Stimulated activated CD4-positive, alpha-beta T cell treated with anti-CD3 and anti-CD28 coated beads, Interleukin-4, amount 100 ng/mL, for 24 hours (primary cell): ENCODE measurements at places on chromosomes 4 and X.

GRCh38 chr4:40280586-40280985 is 54.5 kb upstream of the CHRNA9 start:
- DNase-seq = peak; percentile 56

GRCh38 chrX:327660-328126 is 9.1 kb upstream of the GTPBP6 start:
- no peak for DNase-seq

DNA sequence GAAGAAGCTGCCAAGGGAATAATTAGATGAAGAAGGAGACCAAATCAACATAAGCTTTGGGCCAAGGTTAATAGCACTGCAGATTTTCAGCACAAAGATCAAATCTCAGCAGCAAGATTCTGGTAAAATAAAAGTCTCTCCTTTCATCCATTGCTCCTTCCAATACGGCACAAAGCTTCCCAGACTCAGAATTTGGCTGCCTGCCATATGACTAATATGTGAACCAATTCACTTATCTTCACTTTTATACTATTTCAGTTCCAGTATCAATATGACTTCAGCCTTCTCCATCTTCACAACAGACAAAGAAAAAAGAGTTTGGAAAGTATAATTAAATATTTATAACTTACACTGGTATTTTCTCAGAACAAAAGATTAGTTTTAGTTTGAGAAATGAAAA is 978.3 kb upstream of the GRID2 start:
- DNase-seq = no peak

DNA sequence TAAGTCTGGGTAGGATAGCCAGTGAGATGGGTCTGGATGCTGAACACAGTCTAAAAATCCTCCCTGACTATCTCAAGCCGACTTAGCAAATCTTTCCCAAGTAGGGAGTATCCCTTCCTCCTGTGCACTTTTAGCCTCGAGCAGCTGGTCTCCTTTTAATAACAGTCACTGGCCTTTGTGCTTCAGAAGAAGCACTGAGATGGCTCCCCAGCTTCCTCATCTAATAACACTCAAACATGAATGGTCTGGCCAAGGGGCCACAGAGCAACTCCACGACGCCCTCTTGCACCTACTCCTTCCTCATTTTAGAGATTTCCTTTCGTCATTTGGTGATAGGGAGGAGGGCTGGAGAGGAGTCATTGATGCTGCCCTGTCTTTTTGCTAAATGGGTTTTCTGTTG is 78.8 kb upstream of the TMEM150C start:
- DNase-seq = no peak

DNA sequence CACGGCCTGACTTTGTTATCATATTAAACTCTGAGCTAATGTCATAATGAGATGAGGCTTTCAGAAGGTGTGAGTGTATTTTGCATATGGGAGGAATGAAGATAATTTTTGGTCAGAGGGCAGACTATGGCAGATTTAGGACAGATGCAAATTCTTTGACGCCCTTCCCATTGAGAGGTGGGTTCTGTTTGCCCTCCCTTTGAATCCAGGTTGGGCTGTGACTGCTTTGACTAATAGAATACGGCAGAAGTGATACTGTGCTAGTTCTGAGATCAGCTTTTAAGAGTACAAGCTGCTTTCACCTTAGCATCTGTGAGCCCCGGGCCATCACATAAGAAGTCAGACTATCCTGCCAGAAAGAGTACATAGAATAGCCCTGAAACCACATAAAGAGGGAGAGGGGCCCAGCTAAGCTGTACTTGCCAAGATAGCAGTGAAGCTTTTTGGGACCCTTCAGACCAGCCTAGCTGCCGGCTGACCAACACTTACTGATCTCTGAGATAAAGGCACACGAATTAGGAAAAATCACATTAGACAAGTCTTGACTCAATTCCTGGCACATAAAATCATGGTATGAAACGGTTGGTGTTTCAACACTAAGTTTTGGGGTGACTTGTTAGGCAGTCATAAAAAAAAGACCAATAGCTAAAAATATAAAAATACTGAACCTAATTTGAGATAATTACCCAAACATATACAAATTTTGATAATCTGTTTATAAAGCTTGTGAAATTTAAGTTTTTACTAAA is 166.7 kb upstream of the SH3RF1 start:
- DNase-seq = no peak

DNA sequence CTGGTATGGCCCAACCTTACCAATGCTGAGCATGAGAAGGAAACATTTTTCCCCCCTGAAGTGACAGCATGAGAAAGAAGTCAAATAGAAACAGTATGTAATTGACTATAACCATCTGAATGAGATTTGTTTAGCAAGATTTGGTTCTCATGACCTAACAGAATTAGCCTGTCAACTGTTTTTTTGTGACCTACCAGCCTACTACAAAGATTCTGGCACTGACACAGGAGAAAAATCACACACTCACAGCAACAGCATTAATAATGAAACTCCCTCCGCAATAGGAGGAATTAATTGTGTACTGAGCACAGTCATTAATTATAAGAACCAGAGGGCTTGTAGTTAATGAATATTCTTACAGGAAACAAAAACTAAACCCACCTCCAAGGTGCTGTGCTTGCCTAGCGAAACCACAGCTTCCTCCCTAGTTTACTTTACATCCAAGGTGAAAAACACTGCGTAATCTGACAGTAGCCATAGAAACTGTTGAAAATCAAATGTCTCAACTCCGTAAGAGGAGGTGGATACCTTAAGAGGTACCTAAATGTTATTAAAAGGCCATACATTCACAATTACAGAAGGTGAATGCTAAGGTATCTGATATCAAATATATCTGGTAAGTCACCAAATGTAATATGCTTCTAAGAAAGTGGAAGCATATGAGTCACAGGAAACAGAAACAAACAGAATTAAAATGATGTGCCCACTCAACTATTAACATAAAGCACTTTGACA is 34.9 kb downstream of the MMRN1 start:
- DNase-seq = peak; percentile 4

DNA sequence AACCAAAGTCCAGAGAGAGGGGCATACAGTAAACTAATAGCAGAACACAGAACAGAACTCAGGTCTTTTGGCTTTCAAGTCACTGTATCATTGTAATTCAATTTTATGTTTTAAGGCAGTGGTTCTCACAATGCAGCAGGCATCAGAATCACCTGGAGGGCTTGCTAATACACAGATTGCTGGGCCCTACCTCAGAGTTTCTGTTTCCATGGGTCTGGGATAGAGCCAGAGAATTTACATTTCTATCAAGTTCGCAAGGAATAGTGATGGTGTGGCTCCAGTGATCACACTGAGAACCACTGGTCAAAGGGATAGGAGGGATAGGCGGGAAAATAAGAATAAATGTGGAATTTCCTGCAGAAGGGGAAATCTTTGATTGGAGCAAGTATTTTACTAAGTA is 36.7 kb downstream of the LANCL3 start:
- no peak for DNase-seq

DNA sequence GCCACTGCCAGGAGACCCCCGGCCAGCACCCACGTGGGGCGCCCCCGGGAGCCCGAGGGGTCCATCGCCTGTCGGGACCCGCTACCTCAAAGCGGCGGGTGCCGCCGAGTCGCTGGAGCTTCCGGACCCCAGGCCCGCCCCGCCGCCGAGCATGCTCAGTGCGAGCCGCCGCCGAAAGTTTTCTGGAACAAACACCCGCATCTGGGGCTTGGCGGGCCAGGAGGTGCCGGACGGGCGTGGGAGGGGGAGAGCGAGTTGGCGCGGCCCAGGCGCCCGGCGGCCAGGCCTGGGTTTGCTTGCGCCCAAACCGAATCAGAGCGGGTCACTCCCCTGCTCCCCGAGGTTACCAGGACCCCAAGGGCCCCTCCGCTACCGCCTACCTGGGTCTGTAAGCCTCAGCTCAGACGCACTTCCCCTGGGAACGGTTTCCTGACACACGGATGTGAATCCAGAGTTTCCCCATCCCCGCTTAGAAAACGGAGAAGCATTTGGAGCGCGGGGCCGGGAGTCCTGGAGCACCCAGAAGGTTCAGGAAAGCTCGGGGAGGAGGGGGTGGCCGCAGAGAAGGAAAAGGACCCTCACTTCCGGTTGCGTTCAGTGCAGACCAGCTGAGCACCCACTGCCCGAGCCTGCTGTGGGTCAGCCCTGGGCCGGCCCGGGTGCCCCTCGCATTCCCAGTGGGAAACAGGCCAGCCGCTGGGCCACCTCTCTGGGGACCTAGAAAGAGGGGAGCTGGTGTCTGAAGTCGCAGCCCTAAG is at the start of gene EVC2:
TSS of gene EVC2 (minus strand) at position 111 of the 758 bp plus-strand sequence. CDS start at position 65, 46 bp downstream.
- peak; percentile 15 for DNase-seq
